ENCODE measurements at places on chromosomes 16 and 17.

DNA sequence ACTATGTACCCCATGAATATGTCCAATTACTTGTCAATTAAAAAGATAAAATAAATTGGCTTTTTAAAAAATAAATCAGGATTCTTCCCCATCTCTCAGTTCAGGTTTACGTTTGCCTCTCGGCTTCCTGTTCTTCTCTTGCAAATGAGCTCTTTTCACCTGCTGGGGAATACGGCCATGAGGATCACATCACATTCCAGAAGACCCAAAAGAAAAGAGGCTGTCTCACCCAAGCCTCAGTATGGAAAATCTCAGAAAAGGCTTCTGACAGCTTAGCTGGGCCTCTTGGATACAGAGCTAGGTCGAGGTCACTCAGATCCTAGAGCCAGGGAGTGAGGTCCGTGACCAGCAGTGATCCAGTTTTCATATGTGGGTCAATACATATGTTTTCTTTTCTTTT lies 171.2 kb upstream of the SDK2 start:
- no peak for DNase-seq

- DNase-seq, result no peak
These were observed 7.5 kb upstream of the CES3 start for GRCh38 chr16:66953462-66954096.

DNA sequence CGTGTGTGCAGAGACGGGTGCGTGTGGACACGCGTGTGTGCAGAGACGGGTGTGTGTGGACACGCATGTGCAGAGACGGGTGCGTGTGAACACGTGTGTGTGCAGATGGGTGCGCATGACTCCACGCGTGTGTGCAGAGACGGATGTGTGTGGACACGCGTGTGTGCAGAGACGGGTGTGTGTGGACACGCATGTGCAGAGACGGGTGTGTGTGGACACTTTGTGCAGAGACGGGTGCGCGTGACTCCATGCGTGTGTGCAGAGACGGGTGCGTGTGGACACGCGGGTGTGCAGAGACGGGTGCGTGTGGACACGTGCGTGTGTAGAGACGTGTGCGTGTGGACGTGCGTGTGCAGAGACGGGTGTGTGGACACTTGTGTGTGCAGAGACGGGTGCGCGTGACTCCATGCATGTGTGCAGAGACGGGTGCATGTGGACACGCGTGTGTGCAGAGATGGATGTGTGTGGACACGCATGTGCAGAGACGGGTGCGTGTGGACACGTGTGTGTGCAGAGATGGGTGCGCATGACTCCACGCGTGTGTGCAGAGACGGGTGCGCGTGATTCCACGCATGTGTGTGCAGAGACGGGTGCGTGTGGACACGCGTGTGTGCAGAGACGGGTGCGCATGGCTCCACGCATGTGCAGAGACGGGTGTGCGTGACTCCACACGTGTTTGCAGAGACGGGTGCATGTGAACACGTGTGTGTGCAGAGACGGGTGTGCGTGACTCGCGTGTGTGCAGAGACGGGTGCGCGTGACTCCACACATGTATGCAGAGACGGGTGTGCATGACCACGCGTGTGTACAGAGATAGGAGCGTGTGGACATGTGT lies 1.6 kb upstream of the CD7 start:
- no peak for DNase-seq

DNA sequence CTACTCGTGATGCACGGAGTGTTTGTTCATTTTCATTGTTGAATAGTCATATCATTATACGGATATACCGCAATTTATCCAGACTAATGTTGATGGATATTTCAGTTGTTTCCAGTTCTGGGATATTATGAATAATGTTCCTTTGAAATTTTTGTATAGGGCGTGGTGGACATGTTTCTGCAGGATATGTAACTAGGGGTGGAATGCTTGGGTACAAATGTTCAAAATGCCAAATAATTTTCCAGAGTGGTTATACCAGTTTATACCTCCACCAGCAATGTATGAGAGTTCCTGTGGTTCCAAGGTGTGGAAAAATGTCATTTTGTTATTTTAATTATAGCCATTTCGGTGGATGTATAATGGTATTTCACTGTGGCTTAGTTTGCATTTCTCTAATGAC lies 53.6 kb downstream of the NUP88 start:
- DNase-seq, result no peak

DNA sequence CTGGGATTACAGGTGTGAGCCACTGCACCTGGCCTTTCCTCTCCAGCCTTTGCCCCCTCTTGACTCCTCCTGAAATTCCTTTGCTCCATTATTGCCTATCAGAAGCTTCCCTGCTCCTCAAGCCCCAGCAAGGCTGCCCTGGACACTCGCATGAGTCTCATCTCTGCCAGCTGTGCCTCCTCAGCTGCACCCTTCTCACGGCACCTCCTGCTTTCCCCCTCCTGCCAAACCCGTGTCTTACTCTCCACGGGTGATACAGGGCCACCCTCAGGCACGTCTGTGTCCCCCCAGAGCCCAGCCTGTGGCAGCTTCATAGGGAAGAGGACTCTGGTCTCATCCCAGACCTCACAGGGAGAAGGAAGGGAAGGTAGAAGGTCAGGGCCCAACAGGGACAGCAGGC lies 15.4 kb downstream of the G6PC3 start:
- no peak for DNase-seq

DNA sequence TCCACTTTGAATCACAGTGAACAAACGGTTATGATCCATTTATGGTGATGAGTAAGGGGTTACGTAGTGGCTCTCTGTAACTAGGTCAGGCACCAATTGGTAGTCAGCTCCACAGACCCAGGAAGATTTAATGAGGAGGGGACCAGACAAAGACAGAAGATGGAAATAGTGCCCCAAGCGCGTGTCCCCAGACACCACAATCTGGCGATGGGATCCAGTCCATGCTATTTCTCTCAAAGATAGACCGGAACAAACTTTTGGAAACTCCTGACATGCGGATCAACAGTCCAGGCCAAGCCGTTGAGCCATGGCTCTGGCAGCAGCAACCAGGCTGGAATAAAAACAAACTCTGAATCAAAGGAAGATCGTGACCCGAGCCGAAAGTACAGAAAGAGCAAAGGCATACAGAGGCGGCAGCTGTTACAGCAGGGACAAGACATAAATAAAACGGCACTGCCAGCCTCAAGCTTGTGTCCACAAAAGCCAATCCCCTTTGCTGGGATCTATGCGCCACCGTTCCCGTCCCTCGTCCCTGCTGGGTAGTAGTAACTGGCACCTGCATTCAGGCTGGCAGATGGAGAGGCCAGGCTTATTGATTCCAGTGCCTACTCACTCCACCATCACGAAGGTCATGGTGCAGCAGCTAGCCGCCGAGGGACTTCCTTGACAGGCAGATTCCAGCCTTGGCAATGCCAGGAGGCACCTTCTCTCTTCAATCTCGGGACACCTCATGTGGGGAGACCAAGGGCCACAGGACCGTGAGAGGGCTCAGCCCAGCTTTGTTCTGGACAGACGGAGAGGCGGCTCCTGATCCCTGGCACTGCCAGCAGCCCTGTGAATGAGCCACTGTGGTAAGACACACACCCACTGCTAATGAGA lies 50.2 kb downstream of the CDH11 start:
- DNase-seq, result no peak

GRCh38 chr16:30747331-30747730 lies 894 bp upstream of the PHKG2 start:
- no peak for DNase-seq

GRCh38 chr16:12186774-12187335 lies 210.3 kb downstream of the SNX29 start:
- DNase-seq, result no peak

DNA sequence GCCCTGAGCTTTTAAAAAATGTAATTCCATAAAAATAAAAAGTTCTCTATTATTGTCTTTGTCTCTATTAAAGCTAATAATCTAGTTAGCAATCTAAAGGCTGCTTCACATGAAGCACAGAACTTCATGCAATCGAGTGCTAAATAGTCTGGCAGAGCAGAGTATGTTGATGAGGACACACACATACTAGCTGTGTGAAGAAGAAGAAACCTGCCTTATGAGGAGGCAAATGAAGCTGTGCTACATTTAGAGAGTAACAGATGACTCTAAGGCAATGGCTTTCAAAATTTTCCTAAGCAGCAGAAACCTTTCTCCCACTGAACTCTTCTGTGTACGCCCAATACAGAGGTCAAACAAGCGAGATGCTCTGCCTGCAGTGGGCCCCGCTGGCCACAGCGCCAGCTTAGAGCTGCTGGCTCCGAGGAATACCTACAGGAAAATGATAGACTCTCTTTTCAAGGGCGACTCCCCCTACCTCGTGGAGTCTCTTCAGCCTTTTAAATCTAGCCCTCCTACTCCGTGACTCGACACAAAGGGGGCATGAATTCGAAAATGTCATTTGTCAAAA lies 39.2 kb downstream of the GNA13 start:
- DNase-seq, result no peak

DNA sequence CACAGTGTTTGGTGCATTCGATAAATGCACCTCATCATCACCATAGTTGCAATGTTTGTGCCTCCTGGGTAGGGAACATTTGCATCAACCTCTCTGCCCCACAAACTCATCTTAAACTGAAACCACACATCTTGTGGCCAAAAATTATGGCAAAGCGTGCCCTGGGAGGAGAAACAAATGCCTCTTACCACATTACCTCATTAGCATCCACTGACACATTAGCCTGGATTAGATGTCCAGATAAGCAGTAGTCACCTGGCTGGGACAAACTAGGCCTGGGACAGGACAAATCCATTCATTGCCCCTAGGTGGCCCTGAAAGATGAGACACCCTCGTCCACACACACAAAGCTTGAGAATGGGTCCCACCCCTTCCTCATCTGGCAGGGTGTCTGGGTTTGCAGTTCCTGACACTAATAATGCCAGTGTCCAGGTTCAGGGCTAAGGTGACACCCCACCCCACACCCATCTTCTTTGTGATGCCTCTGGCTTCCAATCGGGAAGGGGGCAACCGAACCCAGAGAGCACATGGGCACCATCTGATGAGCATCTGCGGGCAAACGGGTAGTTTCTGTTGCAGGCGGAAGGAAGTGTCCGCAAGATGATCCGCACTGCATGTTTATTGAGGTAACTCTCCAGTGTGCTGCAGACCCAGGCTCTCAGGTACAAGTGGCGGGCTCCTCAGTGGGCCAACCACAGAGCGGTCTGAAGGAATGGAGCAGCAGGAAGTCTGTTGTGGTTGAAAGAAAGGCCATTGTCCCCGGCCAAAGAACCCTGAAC lies 8.6 kb downstream of the XYLT1 start:
- no peak for DNase-seq

GRCh38 chr17:12622726-12623125 lies 43.0 kb upstream of the MYOCD start:
- no peak for DNase-seq

GRCh38 chr17:10622617-10623485 lies 34.3 kb downstream of the MYH3 start:
- DNase-seq, result no peak

DNA sequence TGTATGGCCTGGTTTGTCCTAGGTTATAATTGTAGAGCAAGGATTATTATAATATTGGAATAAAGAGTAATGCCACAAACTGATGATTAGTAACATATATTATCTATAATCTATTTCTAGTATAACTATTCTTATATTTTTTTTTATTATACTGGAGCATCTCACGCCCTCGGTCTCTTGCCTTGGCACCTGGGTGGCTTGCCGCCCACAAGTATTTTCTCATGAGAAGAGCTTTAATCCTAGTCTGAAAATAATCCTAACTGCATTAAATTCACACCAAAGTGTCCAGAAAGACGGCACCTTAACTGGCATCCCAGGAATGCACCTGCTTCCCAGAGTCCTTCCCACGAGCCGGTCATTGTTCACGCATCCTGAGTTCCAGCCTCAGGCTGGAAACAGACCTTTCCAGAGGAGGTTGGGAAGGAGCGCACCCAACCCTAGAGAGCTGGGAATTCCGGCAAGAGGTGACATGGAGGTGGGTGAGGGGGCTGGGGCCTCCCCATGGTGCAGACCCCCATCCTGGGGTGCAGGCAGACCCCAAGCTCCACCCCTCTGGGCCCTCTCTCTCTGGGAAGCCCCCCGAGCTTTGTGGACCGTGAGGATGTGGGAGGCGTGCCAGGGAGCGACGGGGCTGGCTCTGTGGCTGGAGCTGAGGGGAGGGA lies 15.9 kb downstream of the CHMP1A start:
- no peak for DNase-seq

- no peak for DNase-seq
These were observed 1.3 kb downstream of the SRL start for GRCh38 chr16:4240624-4241023.

- DNase-seq, result no peak
These were observed 59.0 kb downstream of the CRISPLD2 start for GRCh38 chr16:84878770-84879169.

DNA sequence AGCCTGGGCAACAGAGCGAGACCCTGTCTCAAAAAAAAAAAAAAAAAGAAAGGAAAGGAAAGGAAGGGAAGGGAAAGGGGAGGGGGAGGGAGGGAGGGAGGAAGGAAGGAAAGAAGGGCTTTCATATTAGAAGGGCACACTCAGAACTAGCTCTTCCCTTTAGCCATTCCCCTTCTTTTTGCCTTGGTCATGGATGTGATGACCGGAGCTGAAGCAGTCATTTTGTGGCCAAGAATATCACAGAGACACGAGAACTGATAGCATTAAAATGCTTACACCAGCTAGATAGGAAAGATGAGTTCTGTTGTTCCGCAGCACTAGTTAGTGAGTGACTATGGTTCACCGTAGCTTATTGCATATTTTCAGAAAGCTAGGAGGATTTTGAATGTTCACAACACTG lies 32.8 kb upstream of the TNRC6A start:
- no peak for DNase-seq

DNA sequence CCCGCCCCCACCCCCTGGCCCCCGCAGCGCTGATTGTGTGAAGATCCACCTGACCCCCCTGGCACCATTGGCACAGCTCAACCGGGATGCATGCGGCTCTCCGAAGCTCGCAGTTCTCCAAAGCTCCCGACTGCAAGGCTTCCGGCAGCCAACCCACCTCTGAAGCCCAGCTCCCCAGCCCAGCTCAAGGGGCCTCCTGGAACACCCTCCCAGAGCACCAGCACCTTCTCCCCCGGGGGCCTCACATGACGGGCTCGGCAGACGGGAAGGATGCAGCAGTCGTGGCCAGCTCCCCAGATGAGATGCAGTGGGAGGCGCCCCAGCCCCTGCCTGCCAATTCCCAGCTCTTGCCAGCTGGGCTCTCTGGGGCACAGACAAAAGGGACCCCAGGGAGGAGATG lies 215.3 kb downstream of the ZNF423 start:
- no peak for DNase-seq

DNA sequence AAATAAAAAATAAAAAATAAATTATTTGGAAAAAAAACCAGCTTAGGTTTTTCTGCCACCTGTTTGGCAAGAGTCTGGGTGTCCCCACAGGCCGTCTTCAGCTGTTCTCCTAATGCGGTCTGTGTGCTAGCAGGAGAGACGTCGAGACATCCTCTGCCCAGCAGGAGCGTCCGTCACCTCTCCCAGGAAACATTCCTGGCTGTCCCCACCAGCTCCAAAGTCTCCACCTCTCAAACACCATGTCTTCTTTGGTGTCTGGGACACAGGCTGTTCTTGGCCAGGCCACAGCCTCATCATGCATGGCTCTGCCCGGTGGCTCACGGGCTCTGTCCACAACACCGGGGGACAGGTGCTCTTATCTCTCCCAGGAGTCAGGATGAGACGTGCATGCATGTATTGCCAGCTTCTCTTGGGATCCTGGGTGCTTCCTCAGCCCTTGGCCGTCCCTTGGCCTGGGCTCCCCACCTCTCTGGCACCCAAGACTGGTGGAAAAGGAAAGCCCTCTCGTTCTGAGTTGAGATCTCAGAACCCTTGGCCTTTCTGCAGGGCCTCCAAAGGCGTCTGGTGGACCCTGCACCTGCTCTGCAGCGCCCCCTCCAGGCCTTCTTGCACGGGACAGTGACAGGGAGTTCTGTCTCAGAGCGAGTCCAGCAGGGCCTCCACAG lies 84.9 kb upstream of the CBX4 start:
- DNase-seq, result no peak

All from NCI-H1105 (cell line).